IgD-negative memory B cell (primary cell): ENCODE measurements at places on chromosomes 7 and 10. TPM values are rescaled to one million over a fixed set of nuclear protein-coding genes. Genes with fewer than 3 reads are reported as not detected.

The ARHGAP22 gene
- 0.64 TPM for polyA plus RNA-seq

The FGFBP3 gene
- polyA plus RNA-seq, result 2.2 TPM

The HACD1 gene
- polyA plus RNA-seq, result not detected

The LIPF gene
- not detected for polyA plus RNA-seq

The EGR2 gene
- polyA plus RNA-seq, result 2.6 TPM

The CLRN3 gene
- not detected for polyA plus RNA-seq
